ENCODE measurements at places on chromosomes 6 and 20.

DNA sequence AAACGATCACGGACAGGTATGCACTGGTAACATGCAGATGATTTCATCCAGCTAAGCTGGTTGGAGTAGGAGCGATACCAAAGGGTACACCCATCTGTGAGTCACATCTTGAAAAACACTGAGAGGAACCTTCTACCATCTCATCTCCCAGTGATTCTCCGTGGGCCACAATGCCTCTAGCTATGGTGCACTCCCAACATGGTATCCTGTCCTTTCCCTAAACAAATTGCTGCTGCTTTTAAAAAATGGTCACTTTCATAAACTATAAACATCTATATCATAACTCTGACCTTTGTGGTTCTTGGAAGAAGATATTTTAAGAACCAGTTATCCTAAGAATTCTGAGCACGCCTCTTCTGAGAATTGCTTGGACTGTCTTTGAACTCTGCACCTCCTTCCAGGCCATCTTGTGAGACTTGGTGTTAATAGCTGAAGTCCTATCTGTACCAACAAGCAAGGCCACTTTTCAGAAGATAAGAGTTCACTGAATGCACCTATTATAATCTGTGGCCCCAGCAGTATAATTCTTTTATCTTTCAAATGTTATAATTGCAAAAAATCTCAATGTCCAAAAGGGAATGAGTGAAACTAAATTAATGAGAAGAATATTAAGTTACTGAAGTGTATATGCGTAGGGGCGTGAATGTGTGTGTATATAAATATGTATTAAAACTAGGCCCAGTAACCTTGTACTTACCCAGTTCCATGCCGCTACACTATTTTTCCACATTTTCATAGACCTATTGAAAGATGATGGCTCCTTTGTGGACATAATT, 70.5 kb upstream of the TPD52L1 start:
- no peak for DNase-seq

DNA sequence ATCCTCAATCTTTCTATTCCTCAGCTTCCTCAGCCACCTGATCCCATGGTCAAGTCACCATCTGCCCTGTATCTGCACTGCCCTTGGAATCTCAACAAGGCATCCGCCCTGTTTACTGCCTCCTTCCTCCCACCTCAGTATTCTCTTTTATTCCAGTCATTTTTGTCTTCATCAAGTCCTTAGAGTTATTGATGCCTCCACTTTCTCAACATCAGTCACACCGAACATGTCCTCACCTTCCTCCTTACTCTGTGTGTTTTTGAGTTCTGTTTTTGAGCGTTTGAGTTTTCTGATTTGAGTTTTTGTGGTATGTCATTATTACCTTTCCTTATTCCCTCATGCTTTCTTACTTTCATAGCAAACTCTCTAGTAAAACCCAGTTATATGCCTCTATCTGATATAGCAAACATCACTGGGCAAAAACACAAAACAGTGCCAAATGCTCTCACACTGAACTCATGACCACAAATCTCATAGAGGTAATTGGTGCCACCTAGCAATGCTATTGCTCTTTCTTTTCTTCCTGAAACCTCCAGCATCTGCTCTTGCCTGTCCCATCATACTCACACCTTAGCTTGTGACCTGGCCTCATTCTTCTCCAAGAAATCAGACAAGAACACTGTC, 11.8 kb upstream of the GNRH2 start:
- DNase-seq = no peak

DNA sequence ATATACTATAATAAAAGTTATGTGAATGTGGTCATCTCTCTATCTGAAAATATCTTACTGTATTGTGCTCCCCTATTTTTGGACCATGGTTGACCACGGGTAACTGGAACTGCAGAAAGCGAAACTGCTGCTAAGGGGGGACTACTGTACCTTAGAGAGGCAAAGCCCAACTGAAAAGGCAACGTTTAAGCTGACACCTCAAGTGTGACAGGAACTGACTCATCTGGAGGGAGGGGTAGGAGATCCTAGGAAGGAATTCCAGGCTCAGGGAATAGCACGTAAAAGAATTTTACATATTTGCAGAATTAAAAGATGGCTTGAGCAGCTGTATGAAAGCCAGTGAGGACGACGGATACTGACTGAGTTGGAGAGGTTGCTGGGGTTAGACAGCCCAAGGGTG, 34.8 kb downstream of the ELOVL2 start:
- no peak for DNase-seq

DNA sequence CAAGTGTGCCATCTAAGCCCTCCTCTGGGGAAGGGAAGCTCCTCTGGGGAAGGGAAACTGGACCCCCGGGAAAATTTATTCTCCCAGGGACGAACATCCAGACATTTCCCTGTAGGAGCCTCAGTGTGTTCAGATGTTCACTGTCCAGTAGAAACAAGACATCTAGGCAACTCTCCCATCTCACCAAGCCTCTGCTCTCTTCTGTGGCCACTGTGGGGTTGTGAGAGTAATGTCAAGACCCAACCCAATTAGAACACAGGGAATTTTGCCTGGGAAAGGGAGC, 3.6 kb upstream of the PTGIS start:
- no peak for DNase-seq

GRCh38 chr6:20314866-20315845, 86.5 kb upstream of the E2F3 start:
- DNase-seq = no peak

- no peak for DNase-seq
These were observed 545.4 kb downstream of the EYS start for GRCh38 chr6:65161661-65162060.

- no peak for DNase-seq
These were observed 203.4 kb downstream of the MYLK4 start for GRCh38 chr6:2547355-2547754.

- no peak for DNase-seq
These were observed 163.9 kb downstream of the FAXC start for GRCh38 chr6:99185525-99185924.

DNA sequence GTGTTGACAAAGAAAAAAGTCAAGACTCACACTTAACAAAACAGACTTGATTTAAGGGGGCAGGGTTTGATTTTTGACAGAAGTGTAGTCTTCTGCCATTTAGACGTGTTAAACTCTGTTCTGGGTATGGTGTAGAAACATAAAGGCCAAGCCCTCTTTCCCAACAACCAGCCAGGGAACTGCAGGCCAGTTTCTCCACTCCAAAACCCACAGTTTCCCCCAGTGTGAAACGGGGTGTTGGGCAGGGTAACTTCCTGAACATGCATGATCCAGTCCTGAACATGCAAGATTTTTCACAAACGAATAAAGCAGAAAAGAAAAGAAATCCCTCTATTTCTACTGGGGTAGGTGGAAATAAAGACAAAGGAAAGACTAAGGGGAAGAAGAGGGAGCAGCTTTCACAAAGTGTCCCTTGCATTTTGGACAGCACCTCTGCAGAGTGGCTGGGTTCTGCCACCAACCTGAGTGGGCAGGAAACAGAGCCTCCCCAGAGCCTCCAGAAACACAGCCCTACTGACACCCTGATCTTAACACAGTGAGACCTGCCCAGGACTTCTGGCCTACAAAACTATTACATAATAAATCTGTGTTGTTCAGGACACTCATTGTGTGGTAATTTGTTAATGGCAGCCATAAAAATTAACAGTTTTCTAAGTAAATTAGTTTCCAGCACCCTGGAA, 7.5 kb downstream of the APMAP start:
- DNase-seq = no peak

- DNase-seq = no peak
These were observed 10.6 kb downstream of the ARMH2 start for GRCh38 chr6:24788031-24788665.

- no peak for DNase-seq
These were observed 30.9 kb downstream of the STK35 start for GRCh38 chr20:2132461-2132901.

DNA sequence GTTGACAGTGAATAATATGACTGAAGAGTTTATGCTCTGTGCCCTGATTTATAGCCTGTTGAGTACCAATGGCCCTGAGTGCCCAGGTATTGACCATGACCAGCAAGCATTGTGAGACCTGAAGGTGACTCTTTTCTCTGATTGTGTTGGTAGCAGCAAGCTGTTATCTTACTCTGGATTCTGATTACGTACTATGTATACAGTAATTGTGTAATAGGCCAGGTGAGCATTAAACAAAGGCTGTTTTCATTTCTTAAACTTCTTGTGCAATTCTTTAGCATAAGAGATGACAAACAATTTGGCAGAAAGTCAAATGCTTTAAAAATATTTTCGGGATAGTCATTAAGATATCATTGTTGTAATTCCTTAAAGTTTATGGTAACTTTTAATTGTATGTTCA, 111.7 kb upstream of the PTPRK start:
- no peak for DNase-seq

DNA sequence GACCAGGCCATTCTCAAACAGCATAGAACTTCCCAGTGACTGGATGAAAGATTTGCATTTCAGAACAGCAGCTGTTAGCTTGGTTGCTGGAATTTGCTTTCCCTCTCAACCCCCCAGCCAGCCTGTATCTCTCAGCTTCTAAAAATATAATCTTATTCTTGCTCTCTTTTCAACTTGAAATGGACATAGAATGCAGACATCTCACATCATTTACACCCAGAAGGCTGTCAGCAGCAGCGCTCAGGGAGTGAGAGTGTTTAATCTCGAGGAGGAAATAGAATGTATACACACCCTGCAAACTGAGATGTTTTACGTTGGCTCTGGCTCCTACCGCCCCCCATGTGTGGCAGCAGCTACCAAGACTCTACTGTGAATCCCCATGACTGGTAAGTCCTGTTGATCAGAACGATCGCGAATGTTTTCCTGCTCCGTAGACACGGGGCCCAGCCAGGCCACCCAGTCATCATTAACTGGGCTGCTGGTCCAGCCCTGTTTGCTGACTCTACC, 163.4 kb upstream of the SLC24A3 start:
- DNase-seq = no peak

- DNase-seq = no peak
These were observed 50.5 kb downstream of the EBF4 start for GRCh38 chr20:2742934-2743559.

DNA sequence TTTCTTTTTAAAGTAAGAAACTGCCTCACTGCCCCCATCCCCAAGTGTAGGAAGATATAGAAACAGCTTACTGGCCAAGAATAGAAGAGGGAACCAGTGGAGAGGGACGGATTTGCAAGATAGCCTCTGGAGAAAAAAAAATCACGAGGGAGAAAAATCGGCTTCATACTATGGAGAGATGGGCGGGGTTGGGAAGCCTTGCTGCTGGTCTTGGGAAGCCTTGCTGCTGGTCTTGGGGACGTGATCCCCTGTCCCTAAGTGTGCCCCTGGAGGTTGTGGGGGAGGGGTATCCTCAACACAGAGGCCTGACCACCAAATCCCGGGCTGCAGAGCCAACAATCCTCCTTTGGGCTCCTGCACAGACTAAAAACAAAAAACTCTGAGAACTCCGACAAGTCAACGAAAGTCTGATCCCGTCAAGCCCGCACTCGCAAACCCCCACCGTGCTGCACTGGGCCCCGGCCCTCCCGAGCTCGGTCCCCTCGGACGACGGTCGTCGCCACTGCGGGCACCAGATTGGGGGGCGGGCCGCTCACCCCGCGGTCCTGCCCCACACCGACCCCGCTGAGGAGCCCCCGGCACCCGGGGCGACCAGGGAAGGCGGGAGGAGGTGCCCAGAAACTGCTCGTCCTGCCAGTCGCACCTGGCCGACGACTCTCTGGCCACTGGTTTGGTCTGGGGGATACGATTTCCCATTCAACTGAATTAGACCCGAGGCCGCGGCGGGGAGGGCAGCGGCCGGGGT, 750 bp downstream of the MAP7 start:
- no peak for DNase-seq

DNA sequence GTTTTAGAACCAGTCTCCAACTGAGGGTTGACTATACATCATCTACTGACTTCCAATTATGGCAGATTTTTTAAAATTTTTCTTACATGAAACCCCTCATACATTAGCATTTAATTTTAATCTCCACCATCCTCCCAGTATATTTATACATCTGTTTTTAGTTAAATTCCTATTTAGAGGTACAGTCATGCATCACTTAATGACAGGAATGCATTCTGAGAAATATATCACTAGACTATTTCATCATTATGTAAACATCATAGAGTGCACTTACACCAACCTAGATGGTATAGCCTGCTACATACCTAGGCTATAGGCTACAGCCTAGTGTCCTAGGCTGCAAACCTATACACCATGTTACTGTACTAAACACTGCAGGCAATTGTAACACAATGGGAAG, 316.7 kb upstream of the MARCKS start:
- DNase-seq = no peak

- no peak for DNase-seq
These were observed 123.4 kb upstream of the SUPT3H start for GRCh38 chr6:45500924-45501816.

GRCh38 chr20:49747707-49748524, 34.2 kb upstream of the B4GALT5 start:
- DNase-seq = no peak

- no peak for DNase-seq
These were observed 22.8 kb downstream of the FITM2 start for GRCh38 chr20:44288252-44288651.

GRCh38 chr6:30876039-30876730, 8.1 kb upstream of the DDR1 start:
- no peak for DNase-seq

GRCh38 chr6:94953867-94954631, 623.3 kb upstream of the MANEA start:
- no peak for DNase-seq

GRCh38 chr6:121482004-121482693, 46.7 kb downstream of the GJA1 start:
- DNase-seq = no peak

- no peak for DNase-seq
These were observed 139.7 kb downstream of the PLCB1 start for GRCh38 chr20:8271727-8272126.

DNA sequence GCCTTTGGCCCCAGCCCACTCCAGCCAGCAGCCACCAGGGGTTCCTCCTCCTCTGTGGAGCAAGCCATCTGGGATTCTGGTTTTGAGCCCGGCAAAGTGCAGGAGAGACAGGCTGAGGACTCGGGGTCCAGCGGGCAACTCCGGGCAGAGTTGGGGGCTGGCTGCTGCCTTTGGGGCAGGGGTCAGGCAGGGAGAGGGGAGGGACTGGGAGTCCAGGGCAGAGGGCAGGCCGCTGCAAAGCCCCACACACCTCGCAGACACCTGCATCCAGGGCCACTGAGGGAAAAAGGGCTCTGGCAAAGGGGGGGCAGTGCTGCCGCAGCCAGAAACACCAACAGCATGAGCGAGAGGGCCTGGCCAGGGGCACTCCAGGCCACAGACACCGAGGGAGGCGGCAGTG, 8.8 kb downstream of the BIRC7 start:
- no peak for DNase-seq

- DNase-seq = no peak
These were observed 76.9 kb downstream of the GMDS start for GRCh38 chr6:2168480-2168879.

GRCh38 chr20:14883324-14883723, 545.9 kb upstream of the FLRT3 start:
- DNase-seq = no peak

- no peak for DNase-seq
These were observed 133.7 kb downstream of the ERMARD start for GRCh38 chr6:169885131-169885530.

DNA sequence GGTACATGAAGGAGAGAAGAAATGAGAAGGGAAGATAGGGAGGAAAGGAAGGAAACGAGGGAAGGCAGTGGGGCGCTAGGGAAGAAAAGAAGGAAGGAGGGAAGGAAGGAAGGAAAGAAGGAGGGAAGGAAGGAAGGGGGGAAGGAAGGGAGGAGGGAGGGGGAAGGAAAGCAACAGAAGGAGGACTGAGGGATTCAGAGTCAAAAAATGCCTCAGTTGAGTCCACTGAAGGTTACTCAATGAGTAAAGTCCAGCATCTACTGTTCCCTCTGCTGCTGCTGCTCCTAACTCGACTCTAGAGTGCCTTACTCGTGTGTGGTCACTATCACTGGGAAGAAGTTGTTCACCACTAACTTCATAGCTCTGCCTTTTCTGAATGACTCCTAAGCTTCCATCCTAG, 33.8 kb downstream of the PHACTR1 start:
- DNase-seq = no peak

Data from GOT3 (cell line).